Activated naive CD4-positive, alpha-beta T cell (primary cell): ENCODE measurements at places on chromosomes 3 and 15.
A peak's percentile ranks its signal among the peaks of the same experiment; 100 is the strongest.

- no peak for DNase-seq
Measured at GRCh38 chr3:72232331-72232730, 447.4 kb upstream of the PROK2 start.

DNA sequence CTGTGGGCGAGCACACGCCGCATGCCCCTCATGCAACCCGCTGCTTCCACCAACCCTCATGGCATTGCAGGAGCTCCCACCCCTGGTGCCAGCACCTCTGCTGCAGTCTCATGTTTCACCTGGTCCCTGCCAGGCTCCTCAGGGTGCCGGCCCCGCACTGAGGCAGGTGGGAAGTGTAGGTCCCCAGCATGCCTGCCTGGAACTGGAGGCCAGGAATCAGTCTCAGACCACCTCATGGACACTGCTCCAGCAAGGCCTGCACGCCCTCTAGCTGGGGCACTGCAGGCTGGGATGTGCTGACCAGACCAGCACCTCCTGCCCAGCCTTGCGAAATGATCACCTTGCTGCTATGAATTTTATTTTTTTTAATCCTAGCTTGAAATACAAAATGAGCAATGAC lies 39.1 kb downstream of the OCA2 start:
- no peak for DNase-seq

GRCh38 chr3:170356596-170357175 lies 829 bp upstream of the SKIL start:
- DNase-seq: peak; percentile 15

- no peak for DNase-seq
Measured at GRCh38 chr3:39453134-39453533, 14.3 kb upstream of the MOBP start.

- no peak for DNase-seq
Measured at GRCh38 chr3:179615458-179616173, 11.0 kb downstream of the NDUFB5 start.

DNA sequence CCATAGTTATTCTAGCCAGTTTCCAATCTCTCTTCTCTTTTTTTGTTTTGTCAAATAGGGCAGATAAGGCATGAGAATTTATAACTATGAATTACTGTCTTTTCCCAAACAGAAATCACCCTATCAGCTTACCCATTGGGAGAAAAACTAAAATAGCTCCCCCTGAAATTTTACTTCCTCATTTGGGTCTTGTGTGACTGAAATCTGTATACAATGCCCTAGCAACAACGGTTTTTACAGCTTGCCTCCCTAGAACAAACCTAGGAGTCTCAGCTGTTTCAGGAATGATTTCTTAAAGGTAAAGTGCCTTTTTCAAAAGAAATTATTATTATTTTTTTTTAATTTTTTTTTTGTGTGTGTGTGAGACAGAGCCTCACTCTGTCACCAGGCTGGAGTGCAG lies 56.8 kb downstream of the CD86 start:
- DNase-seq: no peak

- no peak for DNase-seq
Measured at GRCh38 chr15:68606375-68606774, 27.6 kb downstream of the CORO2B start.

- DNase-seq: no peak
Measured at GRCh38 chr3:126245811-126246727, 65.7 kb upstream of the ALDH1L1 start.

DNA sequence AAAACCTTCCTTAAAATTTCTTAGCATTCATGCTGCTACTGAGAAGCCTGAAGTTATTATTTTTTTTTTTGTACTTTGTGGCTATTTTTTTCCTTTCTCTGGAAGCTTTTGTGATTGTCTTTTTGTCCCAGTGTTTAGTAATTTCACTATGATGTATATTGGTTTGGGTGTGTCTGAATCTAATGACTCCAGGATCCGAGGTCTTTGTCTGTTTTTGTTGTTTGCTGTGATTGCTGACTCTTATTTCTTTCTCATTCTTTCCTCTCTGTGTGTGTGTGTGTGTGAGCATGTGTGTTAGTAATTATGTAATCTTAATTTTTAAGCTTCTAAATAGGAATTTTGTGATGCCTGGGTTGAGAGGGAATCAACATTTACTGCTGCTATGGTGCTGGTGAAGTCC lies 152.0 kb downstream of the RAP2B start:
- no peak for DNase-seq

DNA sequence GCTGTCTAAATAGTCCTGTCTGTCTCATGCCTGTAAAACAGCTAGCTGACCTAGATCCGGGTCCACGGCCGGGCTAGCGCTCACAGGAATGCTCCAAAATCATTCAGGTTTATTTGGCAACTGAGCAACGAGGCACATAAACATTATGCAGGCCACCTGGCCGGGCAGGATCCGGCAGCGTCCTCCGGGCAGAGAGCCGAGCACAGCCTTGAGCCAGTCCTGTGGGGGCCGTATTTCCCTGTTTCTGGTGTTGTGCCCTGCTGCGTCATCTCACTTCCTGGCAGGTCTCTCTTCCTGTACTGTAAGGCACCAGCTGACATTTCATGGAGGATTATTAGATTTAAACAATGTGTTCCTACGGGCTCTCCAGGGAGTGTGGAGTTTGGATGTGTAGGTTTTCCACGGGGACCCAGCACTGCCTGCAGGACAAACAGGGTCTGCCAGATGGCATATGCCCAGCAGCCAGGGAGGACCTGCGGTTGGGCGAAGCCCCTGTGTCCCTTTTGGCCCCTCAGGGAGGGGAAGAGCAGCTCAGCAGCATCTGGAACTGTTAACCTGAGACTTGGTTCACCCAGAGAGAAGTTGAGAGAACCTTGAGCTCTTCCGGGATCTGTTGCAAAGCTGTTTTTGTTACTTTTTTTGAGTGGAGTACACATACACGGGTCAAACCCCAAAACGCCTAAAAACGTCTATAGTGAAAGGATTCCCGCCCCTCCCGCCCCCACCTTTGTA lies 16.6 kb upstream of the LRRK1 start:
- no peak for DNase-seq

GRCh38 chr3:149382101-149382467 lies 4.6 kb upstream of the TM4SF1 start:
- DNase-seq: no peak

DNA sequence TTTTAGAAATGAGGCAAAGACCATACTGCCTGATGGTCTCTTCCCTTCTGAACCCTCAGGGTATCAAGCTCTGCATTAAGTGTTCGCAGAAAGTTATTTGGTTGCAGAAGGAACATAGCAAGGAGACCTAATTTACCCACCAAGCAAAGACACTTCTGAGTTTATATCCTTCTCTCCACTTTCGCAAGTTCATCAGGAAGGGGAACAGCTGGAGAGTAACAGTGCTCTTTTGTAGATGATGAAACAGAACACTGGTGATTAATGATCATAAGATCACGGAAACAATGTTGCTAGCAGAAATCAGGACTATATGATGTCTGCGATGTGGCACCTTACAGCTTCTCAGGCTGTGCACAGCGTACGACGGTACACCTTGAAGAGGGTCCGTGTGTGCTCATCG lies 62.1 kb downstream of the NCEH1 start:
- DNase-seq: no peak

- DNase-seq: no peak
Measured at GRCh38 chr15:26182441-26182840, 319.3 kb upstream of the ATP10A start.

- no peak for DNase-seq
Measured at GRCh38 chr3:178856804-178857203, 214.8 kb downstream of the ZMAT3 start.
